Transverse colon (tissue), 4 donors: ENCODE measurements at places on chromosomes 16 and 17.

GRCh38 chr17:81428948-81429774, 33.9 kb downstream of the BAHCC1 start:
- DNase-seq: peak; percentile 81

- no peak for DNase-seq
These were observed 1.1 kb downstream of the RARA start for GRCh38 chr17:40309949-40310510.

DNA sequence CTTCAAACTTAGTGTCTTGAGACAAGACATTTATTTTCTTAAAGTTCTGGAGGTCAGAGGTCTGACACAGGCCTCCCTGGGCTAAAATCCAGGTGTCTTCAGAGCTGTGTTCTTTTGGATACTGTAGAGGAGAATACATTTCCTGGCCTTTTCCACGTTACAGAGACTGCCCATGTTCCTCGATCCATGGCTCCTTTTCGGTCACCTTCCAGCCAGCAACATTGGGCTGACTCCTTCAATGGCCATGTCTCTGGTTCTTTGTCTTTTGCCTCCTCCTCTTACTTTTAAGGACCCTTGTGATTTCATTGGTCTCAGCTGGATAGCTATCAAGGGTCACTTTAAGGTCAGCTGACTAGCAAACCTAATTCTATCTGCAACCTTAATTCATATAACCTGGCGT, 212.4 kb downstream of the WWOX start:
- no peak for DNase-seq

DNA sequence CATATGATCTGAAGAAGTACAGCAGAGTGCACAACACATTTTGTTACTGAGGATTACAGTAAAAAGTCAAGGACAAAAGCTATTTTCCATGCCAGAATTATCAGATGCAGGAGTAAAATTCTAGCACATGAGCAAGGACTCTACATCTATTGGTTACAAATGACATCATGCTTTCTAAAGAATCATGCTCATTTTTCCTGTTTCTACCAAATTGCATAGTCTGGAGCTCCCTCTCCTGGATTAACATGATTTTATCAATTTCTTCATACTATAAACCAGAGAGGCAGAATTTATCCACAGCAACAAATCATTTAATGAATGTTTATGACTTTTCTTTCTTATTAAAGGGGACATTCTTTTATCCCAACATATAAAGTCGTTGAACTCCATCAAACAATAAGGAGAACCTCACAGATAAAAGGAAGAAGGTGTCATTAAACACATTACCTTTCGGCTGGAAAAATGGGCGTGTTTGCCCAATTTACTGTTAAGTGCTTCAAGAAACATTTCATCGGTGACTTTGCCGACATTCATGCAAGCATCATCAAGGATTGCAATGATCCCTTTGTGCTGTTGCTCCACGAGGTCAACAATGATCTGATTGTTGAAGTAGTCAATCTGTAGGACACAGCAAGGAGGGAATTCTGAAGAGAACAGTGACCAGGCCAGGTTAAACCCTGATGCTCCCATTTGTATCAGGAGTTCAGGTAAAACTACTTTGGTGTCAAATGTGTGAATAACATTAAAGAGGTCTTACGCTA, 121.7 kb downstream of the MYO1D start:
- DNase-seq: no peak

- peak; percentile 48 for DNase-seq
These were observed 18.2 kb downstream of the MYH8 start for GRCh38 chr17:10403589-10403988.

GRCh38 chr17:64441772-64442540, 7.0 kb upstream of the MILR1 start:
- peak; percentile 24 for DNase-seq
